Caki2 (cell line): ENCODE measurements at places on chromosomes 5 and 9. TPM values are rescaled to one million over a fixed set of nuclear protein-coding genes. Genes with fewer than 3 reads are reported as not detected.

DNA sequence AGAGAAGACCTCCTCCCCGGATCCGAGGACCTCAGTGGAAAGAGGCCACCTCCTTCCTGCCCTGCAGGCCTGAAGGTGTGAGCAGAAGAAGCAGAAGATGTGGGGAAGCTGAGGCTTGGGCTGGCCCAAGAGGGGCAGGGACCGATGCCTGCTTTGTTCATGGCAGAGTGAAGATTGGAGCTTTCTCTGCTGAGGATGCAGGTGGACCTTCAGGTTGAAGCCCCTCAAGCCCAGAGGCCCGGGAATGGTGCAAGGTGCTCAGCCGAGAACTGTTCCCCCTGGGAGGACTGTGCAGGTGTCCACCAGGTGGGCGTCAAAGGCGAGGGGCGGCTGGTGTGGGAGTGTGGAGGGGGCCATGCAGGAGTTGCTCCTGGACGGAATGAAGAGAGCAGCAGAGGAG lies 277.9 kb upstream of the IRX2 start:
- DNase-seq = no peak

- DNase-seq = no peak
Measured at GRCh38 chr5:139468421-139468931, 2.3 kb upstream of the SMIM33 start.

- no peak for DNase-seq
Measured at GRCh38 chr5:75242067-75242466, 5.4 kb upstream of the ANKRD31 start.

DNA sequence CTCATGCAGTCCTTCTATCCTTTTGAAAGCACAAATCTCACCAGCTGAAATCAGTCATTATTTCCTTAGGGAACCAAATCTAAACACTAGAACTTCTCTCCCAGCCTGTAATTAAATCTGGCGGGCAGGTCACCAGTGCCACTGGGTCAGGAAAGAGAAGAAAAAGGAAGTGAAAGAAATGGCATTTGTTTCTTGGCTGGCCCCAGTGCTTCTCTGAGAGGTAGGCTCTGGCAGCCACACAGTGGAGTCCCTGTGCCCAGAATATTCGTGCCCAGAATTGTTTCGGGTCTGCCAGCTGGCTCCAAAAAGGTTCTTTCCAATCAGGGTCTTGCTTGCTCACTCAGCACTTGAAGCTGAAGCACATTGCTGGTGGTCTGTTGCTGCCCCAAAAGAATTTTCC lies 133.9 kb upstream of the MTAP start:
- DNase-seq = no peak

GRCh38 chr5:171852255-171852681 lies 66.7 kb downstream of the SMIM23 start:
- DNase-seq = peak; percentile 52

- DNase-seq = no peak
Measured at GRCh38 chr9:108755979-108756378, 99.8 kb downstream of the ACTL7B start.

- no peak for DNase-seq
Measured at GRCh38 chr9:83291196-83291595, 228.3 kb upstream of the RASEF start.

DNA sequence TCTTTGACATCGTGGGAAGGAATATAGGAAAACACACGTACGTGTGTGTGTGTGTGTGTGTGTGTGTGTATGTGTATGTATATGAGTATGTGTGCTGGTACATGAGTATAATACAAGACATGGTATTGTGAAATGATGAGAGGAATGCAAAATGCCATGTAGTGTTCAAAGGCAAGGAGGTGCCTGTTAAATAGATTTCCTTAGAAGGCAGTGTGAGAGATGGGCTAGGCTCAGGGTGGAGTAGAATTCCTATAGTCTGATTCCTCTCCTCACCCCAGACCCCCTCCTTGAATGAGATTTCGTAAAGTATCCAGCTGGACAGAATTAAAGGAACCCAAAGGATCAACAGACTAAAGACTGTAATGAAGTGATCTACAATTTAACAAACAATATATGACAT lies 11.1 kb downstream of the GPR21 start:
- DNase-seq = no peak

DNA sequence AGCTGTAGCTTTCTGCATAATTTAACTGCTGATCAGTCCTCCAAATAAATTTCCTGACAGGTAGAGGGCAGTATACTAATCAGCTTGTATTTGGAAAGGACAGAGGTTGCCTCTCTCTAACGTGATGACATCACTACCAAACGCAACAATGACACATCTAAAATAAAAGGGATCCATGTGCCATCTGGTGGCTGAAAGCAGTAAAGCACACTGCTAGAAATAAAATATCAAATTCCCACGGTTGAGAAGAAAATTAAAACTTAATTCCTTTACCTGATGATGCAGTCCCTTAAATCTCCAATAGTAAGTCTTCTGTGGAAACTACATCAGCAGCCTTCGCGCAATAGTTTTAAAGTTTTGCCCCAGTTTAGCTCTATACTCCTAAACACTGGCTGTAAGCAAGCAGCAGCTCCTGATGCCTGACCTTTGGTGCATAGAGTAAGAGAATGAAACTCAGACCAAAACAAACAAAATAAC lies 54.5 kb downstream of the DIAPH1 start:
- peak; percentile 93 for DNase-seq

- no peak for DNase-seq
Measured at GRCh38 chr9:82397534-82397933, 409.0 kb downstream of the SPATA31D1 start.

DNA sequence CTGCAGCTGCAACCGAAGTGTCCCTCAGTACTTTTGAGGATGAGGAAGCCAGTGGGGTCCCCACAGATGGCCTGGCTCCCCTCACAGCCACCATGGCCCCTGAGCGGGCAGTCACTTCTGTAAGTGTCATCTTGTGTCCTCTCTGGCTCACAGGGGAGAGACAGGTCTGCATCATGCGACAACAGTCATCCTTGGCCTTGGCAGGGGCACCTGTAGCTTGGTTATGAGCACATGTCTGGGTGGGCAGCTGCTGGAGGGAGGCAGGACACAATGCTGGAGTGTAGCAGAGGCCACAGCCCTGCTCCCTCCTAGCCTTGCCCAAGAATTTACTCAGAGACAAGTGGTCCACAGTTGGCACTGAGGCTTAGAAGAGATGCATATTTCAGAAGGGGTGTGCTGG lies 71.7 kb downstream of the COL15A1 start:
- no peak for DNase-seq

DNA sequence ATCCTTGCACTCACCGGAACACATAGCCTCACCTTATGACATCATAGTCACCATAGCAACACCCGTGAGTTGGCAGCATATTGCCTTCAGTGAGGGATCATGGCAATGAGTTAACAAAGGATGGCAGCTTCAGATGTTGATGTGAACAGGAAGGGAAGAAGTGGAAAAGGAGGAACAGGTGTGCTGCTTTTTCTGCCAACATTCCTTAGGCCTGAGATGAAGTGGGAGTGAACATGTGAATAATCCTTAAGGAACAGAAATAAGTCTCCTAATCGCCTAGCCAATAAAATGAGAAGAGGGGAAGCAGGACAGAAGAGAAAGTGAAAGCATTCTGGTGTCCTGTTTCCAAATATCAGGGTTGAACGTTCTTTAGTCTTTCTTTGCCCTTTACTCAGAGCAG lies 360.0 kb downstream of the BRINP1 start:
- DNase-seq = peak; percentile 17

The SLCO4C1 gene
- total RNA-seq = 4.1 and 4.4 TPM in 2 replicates

The PCDHGA3 gene
- not detected in 2 replicates for total RNA-seq

The DMRT3 gene
- total RNA-seq = not detected in 2 replicates

The PTPRD gene
- 0.35 and 1.1 TPM in 2 replicates for total RNA-seq

The PCDHGA5 gene
- total RNA-seq = 0.24 TPM in 1 of 2 replicates, not detected in the other

The BAAT gene
- total RNA-seq = not detected in 2 replicates

The GAPT gene
- not detected in 2 replicates for total RNA-seq

The ARL14EPL gene
- total RNA-seq = 0.34 TPM in 1 of 2 replicates, not detected in the other

The P4HA2 gene
- total RNA-seq = 64.2 and 71.1 TPM in 2 replicates

The HTR4 gene
- total RNA-seq = not detected in 2 replicates
